Glomerular endothelial cell (primary cell): ENCODE measurements at places on chromosomes 4 and X.

GRCh38 chrX:56564921-56565840 is 1.8 kb downstream of the UBQLN2 start:
- DNase-seq, result no peak

DNA sequence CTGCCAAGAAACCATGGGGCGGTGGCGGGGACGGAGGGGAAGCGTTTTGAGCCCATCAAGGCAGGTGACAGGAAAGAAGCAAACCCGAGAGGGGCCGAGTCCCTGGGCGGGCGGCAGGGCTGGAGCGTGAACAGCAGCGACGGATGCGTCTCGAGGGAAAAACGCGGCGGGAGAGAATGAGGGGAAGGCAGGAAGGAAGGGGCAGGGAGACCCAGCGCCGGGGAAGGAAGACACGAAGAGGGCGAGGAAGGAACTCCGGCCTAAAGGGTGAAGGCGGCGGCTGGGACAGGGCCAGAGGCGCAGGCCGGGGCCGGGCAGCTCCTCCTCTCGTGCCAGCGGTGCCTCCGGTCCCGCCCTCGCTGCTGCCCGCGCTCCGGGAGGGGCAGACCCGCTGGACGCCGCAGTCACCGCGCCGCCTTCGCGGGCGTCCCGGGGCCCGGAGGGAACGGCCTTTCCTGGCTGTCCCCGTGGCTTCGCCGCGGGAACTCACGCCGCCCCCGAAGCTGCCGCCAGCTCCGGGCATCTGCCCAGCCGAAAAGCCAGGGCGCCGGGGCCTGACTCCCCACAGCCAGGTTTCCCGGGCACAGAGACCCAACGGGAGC is 751 bp upstream of the RGS12 start:
- no peak for DNase-seq

- DNase-seq, result no peak
These were observed 279.0 kb upstream of the TACR3 start for GRCh38 chr4:103998756-103999155.

DNA sequence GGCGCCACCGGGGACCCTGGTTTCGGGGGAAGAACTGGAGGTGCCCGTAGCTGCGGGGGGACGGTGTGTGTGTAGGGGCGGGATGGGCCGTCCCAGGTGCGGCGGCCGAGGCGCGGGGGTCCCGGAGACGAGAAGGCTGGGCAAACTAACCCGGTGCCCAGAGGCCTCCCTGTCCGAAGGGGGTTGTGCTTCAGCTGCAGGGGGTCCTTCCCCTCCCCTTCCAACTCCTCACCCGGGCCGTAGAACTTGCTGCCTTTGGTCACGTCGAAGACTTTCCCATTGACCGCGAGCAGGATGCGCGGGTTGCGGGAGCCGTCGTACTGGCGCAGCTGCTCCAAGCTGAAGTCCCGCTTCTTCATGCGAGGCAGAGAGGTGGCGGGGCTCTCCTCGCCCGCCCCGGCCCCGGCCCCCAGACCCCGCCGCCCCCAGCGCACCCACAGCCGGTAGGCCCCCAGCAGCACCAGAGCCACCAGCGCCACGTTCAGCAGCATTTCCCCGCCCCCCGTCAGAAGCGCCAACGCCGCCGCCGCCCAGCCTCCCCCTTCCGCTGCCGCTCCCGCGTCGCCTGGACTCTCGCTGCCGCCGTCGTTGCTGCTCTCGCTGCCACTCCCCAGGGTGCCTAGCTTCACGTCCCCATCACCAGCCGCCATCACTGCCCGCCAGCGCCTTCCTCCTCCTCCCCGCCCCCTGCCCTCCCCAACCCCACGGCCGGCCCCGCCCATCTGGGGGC is at the start of gene PGRMC2:
TSS of gene PGRMC2 (minus strand) at position 673 of the 730 bp plus-strand sequence. CDS start at position 650, 23 bp downstream.
- no peak for DNase-seq

DNA sequence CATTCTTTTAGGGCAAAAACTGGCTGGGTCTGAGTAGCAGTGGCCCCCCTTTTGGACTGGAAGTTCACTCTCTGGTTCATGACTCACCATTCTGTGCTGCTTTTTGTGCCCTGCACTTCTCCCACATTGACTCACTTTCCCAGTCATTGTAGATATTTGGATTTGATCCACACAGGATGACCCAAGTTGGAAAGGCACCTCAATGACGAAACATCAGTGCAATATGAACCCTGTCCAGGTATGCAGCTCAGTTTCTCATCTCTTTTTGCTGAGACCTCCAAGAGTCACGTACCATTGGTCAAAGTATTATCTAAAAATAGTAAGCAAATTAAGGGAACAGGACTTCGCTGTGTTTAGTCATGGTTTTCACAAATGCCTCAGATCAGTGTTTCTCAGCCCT is 92.7 kb downstream of the CBLL2 start:
- no peak for DNase-seq

DNA sequence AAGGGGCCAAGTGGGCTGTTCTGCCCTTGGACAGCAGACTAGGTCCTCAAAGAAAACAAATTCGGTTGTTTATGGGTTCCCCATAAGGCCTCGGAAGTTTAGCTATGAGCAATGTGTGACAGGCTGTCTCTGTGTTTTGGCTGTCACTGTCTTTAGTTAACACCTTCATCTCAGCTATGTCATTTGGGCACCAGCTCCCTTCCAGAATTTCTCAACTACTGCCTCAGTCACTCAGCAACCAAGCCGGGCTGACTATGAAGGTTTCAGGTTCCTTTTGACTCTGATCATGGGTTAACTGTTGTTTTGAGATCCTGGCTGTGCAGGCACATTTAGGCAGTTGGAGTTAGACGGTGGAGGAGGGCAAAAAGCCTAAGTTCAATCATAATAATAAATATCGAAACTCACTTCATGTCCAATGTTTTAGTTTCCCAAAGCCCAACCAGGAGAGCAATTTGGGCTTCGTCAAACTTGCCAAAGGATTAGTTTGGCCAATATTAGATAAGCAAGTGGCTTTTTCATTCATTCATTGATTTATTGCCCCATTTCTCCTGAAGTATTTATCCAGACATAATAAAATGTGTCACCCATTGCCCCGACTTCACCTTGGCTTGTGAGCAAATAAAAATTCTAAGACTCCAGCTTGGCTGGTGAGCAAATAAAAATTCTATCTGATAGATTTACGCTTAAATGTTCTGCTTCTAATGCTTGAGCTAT is 9.1 kb upstream of the PAGE1 start:
- no peak for DNase-seq

DNA sequence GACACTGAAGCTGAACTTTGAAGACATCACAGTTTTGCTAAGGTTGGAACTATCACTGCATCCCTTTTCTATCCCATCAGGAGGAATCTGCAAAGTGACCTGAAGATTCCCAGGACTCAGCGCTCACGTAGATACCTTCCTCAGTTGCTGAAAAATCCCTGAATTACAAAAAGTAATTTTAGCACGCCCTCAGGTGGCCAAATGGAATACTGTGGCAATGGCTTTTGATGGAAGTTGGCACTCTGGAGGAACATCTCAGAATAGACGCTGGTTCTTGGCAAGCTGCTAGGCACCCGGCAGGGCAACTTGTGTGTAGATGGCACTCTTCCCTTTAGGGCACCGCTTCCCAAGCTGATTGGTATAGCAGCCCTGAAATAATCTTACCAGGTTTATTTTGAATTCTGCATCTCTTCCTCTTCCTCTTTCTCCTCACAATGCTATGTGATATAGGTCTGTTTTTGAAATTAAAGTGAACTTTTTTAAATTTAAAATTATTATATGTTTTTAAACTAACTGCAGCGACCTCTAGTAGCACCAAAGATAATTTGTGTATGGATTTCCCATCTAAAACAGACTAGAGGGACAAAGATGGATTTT is 16.3 kb upstream of the ESX1 start:
- DNase-seq, result peak; percentile 9

DNA sequence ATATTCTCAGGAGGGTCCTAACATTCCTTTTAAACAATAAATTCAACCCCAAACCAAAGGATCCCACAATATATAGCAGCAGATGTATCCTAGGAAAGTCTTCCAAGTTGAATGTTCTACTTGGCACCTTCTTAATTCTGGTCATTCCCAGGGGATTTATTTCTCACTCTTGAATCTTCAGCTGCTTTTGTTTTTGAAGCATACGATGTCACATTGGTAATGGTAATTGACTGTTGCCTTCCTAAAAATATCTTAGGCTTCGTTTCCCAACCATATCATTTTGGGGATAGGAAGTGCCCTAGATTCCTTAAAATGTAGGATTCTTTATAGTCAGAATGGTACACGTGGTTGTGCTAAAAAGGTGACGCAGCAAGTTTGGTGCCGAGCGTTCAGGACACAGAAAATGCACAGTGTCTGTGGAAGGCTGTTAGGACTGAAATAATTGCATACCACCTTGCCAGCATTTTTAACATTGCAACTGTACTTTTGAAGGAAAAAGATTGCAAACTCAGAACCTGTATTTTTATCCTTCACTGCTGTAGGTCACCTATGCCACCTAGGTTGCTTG is 8.1 kb downstream of the SNX25 start:
- no peak for DNase-seq

DNA sequence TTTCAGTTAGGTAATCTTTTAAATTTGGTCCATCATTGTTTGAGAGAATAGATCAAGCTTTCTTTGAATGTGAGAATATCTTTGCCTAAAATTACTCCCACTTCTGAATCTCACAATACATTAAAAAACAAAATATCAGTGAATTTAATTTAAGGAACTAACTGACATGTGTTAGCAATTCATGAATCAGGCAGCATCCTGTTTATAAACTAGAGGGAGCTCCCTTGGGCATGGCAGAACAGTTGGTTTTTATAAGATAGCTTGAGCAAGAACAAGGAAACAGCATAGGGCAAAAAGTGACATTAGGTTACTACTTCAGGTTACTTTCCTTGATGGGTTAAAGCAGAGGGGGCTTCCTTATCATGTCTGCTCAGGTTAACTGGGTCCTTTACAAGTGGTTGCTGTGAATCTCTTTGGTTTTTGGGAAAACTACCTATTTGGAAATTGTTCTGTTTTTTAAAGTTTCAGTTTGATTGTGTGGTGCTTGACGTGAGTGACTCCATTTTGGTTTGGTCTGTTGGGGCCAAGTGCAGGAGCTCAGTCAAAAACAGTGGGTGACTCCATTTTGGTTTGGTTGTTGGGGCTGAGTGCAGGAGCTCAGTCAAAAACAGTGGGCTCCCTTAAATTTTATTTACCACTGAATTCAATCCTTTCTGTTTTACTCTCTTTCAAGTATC is 68.0 kb downstream of the PPEF2 start:
- DNase-seq, result no peak

DNA sequence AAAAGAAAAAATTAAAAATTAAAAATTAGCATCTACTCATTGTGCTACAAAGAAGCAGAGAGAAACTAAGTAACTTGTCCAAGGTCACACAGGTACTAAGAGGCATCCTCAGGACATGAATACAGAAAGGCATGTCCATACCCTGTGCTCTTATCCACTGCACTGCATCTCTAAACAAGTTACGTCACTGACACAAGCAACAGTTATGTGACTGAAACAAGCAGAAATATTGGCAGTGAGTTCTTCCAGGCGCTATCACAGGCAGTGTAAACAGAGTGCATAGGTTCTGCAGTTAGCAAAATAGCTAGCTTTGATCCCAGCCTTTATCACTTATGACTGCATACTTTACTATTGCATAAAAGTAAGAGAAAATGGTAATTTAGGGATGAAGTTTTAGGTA is 7.9 kb downstream of the VEGFC start:
- no peak for DNase-seq

- DNase-seq, result no peak
These were observed 370.4 kb downstream of the INPP4B start for GRCh38 chr4:142475663-142476062.

DNA sequence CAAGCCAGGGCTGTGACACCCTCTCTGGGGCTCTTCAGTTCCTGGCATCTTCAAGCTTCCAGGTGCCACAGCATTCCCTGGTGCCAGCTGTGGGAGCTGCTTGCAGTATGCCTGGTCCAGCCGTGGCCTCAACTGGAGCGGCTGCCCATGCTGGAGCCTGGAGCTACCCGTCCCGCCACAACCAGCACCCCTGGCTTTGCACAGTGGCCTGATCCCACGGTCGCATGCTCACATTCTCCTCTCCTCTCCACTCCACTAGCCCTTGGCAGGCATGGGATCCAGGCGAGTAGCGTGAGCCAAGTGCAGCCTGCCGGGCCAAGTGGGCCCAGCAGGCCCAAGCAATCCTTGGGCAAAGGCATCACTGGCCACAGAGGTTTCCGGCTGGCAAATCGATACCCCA is 81.7 kb downstream of the PPP4R3C start:
- no peak for DNase-seq

- DNase-seq, result no peak
These were observed 45.1 kb upstream of the PPARGC1A start for GRCh38 chr4:23934915-23935314.

- DNase-seq, result no peak
These were observed 150.1 kb upstream of the CASK start for GRCh38 chrX:42073448-42073847.

GRCh38 chrX:48890934-48891401 is 6.6 kb downstream of the TIMM17B start:
- no peak for DNase-seq

DNA sequence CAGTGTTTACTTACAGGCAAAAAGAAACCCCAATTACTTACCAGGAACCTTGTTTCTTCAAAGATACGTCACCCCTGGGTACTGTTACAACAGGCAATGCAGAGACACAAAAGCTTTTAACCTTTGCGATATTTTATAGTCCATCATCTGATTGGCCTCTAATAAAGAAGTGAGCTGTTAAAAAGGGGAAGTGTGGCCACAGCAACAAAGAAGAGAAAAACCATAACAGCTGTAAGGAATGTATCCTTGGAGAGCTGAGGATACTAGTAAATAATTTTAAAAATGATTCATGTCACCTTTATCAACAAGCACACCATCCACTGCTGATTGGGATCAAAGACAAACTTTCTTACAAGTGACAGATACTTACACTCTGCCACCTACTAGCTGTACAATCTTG is 14.1 kb downstream of the GABRA4 start:
- no peak for DNase-seq

- no peak for DNase-seq
These were observed 131.8 kb downstream of the BMPR1B start for GRCh38 chr4:94889523-94889922.

DNA sequence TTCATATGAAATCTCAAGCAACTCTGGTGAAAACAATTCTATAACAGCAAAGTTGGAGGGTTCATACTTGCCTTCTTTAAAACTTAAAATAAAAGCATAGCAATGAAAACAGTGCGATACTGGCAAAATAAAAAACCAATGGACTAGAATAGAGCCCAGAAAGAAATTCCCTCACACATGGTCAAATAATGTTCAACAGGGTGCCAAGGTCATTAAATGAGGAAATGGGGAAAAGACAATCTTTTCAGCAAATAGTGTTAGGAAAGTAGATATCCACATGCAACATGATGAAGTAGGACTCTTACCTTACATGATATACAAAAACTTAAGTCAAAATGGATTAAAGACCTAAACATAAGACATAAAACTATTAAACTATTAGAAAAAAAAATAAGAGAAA is 970.2 kb upstream of the AGA start:
- DNase-seq, result no peak
